ENCODE measurements at places on chromosomes 6 and 20.

DNA sequence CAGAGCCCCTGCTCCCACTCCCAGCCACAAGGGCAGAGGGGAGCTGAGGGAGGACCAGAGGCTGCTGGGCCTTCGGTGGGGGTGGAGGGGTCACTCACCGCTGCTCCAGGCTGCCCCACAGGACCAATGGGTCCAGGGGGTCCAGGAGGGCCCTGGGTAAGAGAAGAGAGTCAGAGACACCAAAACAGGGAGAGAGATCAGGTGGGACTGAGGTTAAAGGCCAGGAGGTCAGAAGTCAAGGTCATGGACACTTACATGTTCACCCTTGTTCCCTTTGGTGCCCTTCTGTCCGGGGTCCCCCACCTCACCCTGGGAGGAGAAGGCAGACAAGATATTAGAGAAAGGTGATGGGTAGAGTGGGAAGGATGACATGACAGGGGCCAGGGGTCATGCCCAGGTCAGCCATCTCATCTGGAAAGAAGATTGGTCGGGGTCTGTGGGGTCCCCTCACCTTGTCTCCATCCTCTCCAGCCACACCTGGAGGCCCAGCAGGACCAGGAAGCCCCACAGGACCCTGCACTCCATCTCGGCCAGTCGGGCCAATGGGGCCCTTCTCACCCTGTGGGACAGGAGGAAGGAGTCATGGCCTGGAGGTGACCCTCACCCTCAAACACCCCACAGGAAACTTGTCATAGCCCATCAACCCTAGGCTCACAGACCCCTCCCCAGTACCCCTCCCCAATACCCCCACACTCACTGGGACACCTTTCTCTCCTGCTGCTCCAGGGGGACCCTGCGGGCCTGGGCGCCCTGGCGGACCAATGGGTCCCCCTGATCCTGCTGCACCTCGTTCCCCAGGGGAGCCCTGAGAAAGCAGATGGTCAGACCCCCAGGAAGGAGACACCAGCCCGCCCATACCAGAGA is 21.0 kb downstream of the COL11A2 start:
- DNase-seq, result no peak

- peak; percentile 66 for DNase-seq
Observed at GRCh38 chr6:15533379-15534026, 129.3 kb downstream of the DTNBP1 start.

DNA sequence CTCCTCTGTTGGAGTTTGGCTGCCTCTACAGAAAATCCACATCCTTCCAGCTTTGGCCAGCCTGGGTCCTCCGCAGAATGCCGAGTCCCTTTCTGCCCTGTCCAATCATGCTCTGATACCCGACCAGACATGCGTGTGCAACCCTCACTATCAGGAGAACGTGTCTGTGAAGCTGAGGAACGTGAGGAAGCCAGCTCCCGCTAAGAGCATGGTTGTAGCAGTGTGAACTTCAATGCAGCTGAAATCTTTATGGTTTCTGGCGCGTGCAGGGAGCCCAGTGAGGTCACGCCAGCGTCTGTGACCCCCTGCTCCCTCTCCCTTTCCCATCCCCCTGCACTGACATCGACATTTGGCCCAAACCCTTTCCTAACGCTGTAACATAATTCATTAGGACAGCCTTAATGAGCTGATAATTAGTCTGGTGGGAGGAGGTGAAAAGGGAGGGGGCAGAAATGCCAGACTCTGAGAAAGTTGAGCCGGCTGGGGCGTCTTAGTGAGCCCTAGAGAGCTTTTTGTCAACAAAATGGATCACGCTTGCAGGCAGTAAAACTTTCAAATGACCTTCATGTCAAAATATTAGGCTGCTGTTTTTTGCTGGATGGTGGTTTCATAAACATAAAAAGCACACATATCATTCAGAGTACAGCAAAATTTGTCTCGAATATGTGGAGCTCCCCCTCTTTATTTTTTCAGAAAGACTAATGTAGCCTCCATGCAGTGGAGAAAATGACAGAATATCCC is 423.3 kb downstream of the QKI start:
- DNase-seq, result no peak

DNA sequence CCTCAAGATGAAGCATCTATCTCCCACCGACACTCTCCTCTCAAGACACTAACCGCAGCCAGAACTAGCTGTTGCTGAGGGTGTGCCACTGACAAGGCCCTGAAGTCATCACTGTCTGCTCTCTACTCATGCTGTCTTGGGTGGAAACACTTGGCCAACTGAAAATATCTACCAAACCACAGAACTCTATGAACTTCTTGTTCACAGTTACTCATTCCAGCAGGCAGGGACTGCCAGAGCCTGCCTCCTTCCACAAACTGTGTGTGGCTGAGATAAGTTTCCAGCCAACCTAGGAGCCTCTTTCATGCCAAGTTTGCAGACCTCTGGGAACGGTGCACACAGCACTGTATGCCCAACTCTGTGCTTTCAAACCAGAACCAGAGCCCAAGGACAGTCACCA is 45.5 kb upstream of the NXT1 start:
- DNase-seq, result no peak

DNA sequence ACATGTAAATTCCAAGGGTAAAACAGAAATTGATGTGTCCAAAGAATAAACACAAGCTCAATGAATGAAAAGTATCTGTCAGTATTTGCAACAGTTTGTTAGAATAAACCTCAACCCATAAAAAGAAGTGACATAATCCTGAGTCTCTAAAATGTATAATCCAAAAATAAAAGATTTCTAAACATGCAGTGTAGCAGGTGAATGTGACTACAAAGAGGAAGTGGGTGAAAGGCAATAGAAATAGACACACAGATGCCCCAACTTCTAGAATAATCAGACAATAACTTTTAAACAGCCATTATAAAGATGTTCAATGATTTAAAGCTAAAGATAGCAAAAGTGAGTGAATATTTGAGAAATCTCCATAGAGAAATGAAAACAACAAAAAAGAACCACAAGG is 1009.2 kb upstream of the GJE1 start:
- no peak for DNase-seq

DNA sequence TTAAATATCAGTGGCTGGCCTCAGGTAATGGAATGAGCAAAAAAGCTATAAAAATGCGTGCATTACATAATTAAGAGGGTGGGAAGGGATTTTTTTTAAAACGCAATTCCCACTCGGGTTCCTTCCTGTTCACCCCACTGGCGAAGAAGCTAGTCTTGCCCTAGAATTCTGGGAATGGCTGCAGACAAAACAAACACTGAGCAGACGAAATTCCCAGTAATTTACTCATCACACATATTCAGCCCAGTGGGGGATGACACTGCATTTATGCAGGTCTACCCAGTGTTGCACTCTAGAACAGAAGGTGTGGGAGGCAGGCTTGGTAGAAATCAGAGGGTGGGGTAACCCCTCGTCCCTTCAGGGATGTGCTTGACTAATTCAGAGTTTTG is 2695.0 kb upstream of the DEFB115 start:
- no peak for DNase-seq

- DNase-seq, result no peak
Observed at GRCh38 chr20:32397567-32398084, 39.5 kb downstream of the ASXL1 start.

GRCh38 chr6:82072751-82073150 is 174.8 kb downstream of the IBTK start:
- peak; percentile 7 for DNase-seq

- no peak for DNase-seq
Observed at GRCh38 chr6:88641178-88641903, 322.1 kb downstream of the RNGTT start.

DNA sequence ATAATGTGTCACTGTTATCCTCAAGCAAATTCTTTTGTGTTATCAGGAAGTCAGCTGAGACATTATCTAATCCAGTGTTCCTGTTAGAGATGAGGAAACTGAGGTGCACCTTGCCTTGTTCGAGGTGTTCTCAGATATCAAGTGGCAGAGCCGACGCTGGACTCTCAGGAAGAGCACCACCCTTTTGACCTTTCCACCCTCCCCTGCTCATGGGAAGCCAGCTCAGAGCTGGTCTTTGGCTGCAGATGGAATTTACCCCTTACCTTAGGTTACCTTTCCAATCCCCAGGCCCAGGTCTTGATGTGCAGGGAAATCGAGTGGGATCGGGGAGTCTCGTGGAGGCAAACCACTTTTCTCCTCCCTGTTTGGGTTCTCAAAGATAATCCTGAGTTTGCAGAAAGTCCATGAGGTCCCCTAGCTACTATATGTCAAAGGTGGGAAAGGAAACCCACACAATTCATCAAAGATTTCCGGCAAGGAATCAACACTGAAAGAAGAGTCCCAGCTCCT is 62.9 kb upstream of the PIM1 start:
- DNase-seq, result no peak

GRCh38 chr6:150686566-150686965 is 86.9 kb downstream of the PLEKHG1 start:
- DNase-seq, result no peak

DNA sequence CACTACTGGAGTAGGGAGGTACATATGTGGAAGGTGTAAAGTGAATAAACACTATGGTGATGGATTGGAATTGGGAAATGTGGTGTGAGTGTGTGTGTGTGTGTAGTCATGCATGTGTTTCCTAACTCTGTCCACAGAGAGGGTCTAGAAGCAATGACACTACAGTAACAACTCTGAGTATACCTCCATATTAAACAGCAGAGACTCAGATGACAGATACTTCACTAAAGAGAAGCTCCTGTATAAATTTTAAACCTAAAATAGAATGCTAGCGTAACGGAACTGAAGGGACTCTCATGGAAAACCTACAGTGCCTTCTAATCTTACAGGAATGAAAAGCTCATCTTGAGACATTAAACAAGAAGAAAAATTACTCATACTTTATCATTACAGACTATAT is 150.5 kb downstream of the SLC16A10 start:
- DNase-seq, result peak; percentile 77

GRCh38 chr20:4067600-4068261 is 52.4 kb upstream of the RNF24 start:
- peak; percentile 83 for DNase-seq

DNA sequence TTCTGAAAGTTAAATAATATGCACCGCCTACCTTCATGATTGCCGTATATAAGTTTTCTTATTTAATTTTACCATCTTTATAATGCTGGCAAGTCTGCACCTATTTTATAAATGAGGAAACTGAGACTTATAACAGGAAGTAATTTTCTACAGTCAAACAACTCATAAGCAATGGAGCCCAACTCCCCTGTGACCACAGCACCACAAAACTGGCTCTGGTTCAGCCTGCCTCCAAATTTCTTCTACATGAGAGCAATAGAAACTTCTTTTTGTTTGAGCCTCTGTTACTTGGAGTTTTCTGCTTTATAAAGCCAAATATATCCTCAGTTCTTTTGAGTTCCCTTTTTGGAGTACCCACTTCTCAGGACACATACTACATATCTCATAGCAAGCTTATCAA is 131.1 kb upstream of the HSF2 start:
- no peak for DNase-seq

DNA sequence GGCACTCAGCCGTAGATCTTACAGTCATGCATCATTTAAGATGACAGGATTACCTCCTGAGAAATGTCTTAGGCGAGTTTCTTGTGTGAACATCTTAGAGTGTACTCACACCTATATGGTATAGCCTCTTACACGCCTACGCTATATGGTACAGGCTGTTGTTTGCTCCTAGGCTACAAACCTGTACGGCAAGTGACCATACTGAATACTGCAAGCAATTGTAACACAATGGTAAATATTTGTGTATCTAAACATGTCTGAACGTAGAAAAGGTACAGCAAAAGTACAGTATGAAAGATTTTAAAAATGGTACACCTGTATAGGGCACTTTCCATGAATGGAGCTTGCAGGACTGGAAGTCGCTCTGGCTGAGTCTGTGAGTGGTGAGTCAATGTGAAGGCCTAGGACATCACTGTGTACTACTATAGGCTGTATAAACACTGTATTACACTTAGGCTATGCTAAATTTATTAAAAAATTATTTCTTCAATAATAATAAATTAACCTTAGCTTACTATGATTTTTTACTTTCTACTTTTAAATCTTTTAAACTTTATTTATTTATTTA is 541 bp upstream of the IL20RA start:
- DNase-seq, result no peak

GRCh38 chr6:169019727-169020491 is 233.7 kb downstream of the THBS2 start:
- no peak for DNase-seq

DNA sequence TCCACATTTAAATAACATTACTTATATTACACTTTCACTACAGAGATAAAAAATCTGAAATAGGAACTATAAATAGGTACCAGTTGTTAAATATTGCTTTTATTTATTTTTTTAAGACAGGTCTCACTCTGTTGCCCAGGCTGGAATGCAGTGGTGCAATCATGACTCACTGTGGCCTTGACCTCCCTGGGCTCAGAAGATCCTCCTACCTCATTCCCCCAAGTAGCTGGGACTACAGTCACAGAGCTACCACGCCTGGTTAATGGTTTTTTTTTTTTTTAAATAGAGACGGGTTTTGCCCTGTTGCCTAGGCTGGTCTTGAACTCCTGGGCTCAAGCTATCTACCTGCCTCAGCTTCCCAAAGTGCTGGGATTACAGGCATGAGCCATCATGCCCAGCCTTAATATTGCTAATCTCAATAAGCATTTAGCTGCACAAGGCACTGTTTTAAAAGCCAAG is 17.3 kb downstream of the EEF1E1 start:
- peak; percentile 78 for DNase-seq

DNA sequence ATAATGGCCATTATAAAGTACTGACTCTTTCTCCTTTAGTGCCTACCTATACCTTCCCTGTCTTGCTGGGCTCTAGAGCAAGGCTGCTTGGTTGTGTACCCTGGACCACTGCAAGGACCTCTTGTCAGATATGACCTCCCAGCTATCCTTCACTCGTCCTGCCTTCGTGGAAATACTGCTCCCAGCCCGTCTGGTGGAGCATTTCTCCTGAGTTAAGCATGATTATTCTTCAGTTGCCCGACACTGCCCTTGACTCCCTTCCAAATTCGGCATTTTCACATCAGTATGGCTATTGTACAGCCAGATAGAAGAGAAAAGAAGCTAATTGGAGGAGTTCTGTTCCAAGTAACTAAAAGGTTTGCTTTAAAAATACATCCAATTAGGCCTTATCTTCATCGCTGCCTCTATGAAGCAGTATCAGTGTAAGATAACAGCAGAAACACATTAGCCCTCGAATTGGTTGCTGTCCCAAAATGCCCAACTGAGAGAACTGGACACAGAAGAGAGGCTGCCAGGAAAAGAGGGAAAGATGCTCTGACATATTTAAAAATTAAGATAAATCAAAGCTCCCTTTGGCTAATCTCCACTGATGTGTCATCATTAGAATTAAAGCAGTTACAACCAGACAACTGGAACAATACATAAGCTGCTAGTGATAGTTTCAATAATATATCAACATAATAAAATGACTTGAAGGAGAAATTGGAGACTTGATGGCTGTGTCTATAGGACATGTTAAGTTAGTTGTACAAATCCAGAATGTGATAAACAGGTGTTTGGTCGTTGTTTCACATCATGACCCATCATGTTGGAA is 54.4 kb downstream of the OPRM1 start:
- no peak for DNase-seq

DNA sequence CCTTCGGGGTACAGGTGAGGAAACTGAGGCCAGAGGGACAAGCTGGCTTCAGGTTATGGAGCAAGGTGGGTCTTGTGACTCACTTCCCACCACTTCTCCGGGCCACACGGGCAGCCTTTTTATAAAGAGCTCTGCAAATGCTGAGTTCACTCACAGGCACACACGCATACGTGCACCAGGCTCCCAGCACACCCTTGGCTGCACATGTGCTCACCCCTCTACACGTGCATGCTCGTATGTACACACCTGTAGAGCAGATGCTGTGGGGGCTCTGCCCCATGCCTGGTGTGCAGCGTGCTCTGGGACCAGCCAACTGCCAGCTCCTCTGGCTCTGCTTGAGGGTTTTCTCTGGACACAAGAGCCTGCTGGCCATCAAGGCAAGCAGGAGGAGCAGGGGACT is 29.1 kb downstream of the VSTM2L start:
- no peak for DNase-seq

Measured in CD14-positive monocyte (primary cell).